NCI-H2081 treated with DMSO at 0.1 percent for 48 hours (cell line): ENCODE measurements at places on chromosomes 13 and 19.

- no peak for DNase-seq
Observed at GRCh38 chr13:109606520-109606919, 179.9 kb downstream of the IRS2 start.

DNA sequence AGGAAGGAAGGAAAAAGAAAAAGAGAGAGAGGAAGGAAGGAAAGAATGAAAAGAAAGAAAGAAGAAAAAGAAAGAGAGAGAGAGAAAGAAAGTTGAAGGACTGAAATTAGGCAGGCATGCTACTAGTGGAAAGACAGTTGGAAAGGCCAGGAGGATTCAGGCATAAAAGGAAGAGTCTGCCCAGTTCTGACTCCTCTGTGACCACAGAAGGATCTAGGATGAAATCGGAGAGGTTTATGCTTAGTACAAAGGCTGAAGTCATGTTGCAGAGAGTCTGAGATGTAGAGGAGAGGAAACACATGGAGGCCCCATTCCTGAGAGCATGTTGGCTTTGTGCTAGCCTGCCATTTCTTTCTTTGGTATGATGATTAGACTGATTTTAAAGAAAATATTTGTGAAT, 246.5 kb upstream of the ARGLU1 start:
- no peak for DNase-seq

- DNase-seq = no peak
Observed at GRCh38 chr13:57704031-57704430, 72.5 kb downstream of the PCDH17 start.

DNA sequence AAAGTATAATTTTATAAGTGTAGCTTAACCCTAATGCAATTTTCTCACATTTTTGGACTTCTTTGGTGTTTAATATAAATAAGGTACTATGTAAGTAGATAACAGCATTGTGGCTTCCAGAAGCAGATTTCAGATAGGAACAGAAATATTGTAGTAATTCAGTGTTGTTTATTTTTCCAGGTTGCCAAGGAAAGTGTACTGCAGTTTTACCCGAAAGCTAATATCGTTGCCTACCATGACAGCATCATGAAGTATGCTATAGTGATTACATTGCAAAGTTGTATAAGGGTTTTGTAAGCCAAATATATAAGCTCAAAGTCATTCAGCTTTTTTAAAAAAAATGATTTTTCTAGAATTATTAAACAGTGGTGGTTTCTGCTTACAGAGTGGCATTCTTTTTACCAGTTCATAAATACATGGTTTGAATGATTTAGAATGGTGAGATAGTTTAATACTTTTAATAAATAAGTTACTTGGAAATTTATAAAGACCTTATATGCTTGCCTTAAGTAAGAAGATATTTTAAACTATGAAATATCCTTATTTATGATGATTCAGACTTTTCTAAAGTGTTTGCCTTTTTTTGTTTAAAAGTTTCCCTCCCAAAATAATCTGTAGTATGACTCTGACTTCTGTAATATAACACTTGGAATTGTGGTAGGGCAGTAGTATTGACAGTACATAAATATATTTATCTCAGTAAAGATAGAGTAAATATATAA, 3.7 kb downstream of the UBA2 start:
- no peak for DNase-seq

GRCh38 chr19:45645068-45645630, 6.0 kb upstream of the EML2 start:
- no peak for DNase-seq

GRCh38 chr19:16976446-16976845, 50.2 kb downstream of the CPAMD8 start:
- DNase-seq = no peak

GRCh38 chr13:48501705-48502104, 31.2 kb downstream of the RCBTB2 start:
- no peak for DNase-seq

DNA sequence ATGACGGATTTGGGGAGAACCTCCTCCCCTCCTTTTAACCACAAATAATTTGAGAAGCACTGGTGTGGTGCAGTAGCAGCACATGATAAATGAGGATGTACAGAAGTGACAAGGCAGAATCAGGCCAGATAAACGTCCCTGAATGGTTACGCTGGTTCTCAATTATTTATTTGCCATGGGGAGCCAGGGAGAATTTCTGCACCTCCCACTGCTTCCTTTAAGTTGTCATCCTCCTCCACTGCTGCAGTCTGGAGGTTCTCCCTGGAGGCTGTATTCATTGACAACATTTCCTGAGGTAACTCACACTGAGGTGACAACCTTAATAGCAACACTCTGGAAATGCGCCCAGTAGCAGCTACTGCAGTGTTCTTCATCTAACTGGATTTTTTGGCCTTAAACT, 308.9 kb upstream of the SLITRK1 start:
- no peak for DNase-seq

DNA sequence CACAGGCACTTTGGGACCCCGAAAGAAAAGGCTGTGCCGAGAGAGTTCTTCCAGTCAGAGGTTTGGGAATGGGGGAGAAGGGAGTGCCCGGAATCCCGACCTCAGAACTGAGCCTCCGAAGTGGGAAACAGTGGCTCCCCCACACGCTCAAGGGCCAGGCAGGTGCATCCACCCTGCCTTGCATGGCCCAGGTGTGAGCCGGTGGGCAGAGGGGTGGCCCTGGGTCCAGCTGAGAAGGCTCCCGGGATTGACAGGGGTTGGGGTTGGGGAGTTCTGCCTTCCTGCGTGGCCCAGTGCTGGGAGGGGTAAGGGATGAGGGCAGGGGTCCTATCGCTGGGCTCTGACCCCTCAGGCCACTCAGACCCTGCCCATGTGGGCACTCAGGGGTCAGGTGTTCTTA, 163.5 kb upstream of the TUBA3C start:
- no peak for DNase-seq

DNA sequence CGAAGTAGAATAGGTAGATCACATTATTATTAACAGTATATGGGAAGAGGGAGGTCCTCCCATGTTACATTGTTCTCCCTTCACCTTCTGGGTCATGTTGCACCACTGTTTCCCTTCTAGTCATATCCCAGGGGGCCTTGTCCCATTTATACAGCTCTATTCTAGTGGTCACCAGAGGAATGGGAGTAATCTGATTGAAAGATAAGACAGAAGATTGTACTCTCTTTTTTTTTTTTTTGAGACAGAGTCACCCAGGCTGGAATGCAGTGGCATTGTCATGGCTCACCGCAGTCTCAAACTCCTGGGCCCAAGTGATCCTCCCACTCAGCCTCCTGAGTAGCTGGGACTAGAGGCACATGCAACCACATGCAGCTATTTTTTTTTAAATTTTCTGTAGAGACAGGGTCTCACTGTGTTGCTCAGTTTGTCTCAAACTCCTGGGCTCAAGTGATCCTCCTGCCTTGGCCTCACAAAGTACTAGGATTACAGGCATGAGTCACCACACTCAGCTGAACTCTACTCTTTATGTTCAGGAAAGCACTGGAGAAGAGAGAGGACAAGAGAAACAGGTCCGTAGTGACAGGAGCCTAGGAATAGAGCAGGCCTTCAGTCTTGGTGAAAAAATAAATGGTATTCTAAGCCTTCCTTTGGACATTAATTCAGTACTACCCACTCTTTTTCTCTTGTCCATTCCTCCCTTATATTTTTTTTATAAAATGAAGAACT, 4.3 kb upstream of the ZNF529 start:
- no peak for DNase-seq

- no peak for DNase-seq
Observed at GRCh38 chr13:52903320-52903719, 54.9 kb upstream of the PCDH8 start.

DNA sequence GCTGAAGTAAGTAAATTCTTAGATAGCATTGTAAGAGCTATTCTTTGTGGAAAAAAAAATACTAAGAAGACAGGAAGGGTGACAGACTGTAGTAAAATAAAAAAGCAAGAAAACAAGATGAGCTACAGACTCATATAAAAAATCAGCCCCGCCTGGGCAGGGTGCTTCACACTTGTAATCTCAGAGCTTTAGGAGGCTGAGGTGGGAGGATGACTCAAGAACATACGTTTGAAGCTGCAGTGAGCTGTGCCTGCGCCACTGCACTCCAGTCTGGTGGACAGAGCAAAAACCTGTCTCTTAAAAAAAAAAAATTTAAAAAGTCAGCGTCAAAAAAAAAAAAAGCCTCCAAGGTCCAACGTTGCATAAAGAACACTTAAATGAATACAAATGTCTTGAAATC, 102.1 kb downstream of the VWA8 start:
- no peak for DNase-seq

- no peak for DNase-seq
Observed at GRCh38 chr19:45074744-45075300, 1.5 kb downstream of the ZNF296 start.

DNA sequence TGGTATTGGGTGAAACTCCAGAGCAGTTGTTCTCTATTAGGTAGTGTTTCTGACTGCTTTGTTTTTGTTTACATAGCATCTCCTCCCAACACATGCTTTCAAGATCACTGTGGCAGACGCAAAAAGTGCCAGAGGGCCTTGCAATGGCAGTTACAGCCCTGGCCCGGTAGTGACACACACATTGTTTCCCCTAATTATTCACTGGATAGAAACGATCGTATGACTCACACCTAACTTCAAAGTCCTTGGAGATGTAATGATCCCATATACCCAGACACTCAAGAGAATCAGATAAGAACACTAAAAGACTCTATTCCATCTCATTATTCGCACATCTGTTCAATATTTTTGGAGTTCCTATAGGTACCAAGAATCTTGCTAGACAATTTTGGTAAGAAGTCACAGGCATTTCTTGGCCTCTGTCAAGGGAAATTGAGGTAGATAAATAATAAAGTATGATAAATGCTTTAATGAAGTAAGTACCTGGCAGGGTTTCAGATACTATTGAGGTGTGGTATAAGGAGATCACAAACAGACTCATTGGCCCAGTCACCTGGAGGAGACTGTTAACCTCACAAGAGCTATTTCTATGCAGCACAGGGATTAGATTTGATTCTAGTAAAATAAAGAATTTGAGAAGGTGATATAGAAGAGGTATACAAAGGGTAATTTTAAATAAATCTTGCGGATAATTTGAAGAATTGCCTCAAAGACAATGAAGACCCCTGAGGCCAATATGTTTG, 485.3 kb downstream of the SLITRK6 start:
- no peak for DNase-seq
